ENCODE measurements at places on chromosomes 3 and 15. TPM values are rescaled to one million over a fixed set of nuclear protein-coding genes. Genes with fewer than 3 reads are reported as not detected.

BNC1 gene
- not detected for total RNA-seq

PRR23E gene
- not detected for total RNA-seq

CIB2 gene
- 0.41 TPM for total RNA-seq

MORC1 gene
- not detected for total RNA-seq

CCDC191 gene
- 4.1 TPM for total RNA-seq

SUCNR1 gene
- not detected for total RNA-seq

CHRD gene
- not detected for total RNA-seq

FRMD5 gene
- total RNA-seq: not detected

AADACL2 gene
- not detected for total RNA-seq

GRM2 gene
- total RNA-seq: 1.9 TPM

CCPG1 gene
- 14.7 TPM for total RNA-seq

UNC13C gene
- not detected for total RNA-seq

SLCO3A1 gene
- total RNA-seq: 38.8 TPM

OSBPL10 gene
- total RNA-seq: 0.34 TPM

DUOX2 gene
- not detected for total RNA-seq

C15orf62 gene
- 1.8 TPM for total RNA-seq

NR2E3 gene
- not detected for total RNA-seq

TMEM40 gene
- not detected for total RNA-seq

CSTA gene
- not detected for total RNA-seq

MESP1 gene
- 1.4 TPM for total RNA-seq

BCL2A1 gene
- total RNA-seq: 29.6 TPM

SAMMSON gene
- not detected for total RNA-seq

UBE2E1 gene
- 69.7 TPM for total RNA-seq

HDDC3 gene
- 28.5 TPM for total RNA-seq

CNTN3 gene
- not detected for total RNA-seq

AGTR1 gene
- total RNA-seq: not detected

CCR9 gene
- not detected for total RNA-seq

COPS2 gene
- total RNA-seq: 53.7 TPM

ZNF619 gene
- 9.3 TPM for total RNA-seq

GOLGA8K gene
- total RNA-seq: 0.28 TPM

CFAP91 gene
- not detected for total RNA-seq

SKOR1 gene
- 0.36 TPM for total RNA-seq

CRABP1 gene
- not detected for total RNA-seq

RAD51 gene
- 44.5 TPM for total RNA-seq

DYNLT2B gene
- total RNA-seq: 17.9 TPM

MELTF gene
- 8.5 TPM for total RNA-seq

Data from activated naive CD4-positive, alpha-beta T cell treated with anti-CD3 and anti-CD28 coated beads, Interleukin-2, amount 10 ng/mL, durations not matched to agents 5 hours and 36 hours (primary cell).